ENCODE measurements at places on chromosomes 6 and 20.

GRCh38 chr20:38745757-38746156, 2.5 kb upstream of the ACTR5 start:
- no peak for DNase-seq

GRCh38 chr20:16209951-16210361, 363.3 kb downstream of the KIF16B start:
- no peak for DNase-seq

DNA sequence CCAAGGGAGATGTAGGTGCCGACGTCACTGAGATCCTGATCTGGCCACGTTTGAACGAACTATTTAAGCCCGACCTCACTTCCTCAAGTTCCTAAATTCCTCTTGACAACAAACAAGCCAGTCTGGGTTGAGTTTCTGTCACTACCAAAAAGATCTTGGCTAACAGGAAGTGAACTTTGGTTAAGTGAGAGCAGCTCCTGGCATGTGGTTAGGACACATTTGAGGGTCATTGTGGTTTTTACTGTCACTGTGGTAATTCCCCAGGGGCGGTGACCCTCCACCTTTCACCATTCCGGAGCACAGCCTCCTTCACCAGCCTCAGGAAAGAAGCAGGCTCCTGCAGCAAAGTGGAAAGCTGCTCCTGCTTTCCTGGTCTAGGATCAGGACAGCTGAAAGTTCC, 43.1 kb upstream of the ZNF831 start:
- peak; percentile 18 for DNase-seq

- no peak for DNase-seq
Measured at GRCh38 chr20:40631119-40631631, 57.9 kb downstream of the MAFB start.

GRCh38 chr20:22836877-22837276, 198.2 kb upstream of the SSTR4 start:
- no peak for DNase-seq

- DNase-seq, result no peak
Measured at GRCh38 chr6:110687326-110687725, 127.9 kb downstream of the CDK19 start.

- no peak for DNase-seq
Measured at GRCh38 chr6:109045493-109045892, 49.2 kb downstream of the SESN1 start.

DNA sequence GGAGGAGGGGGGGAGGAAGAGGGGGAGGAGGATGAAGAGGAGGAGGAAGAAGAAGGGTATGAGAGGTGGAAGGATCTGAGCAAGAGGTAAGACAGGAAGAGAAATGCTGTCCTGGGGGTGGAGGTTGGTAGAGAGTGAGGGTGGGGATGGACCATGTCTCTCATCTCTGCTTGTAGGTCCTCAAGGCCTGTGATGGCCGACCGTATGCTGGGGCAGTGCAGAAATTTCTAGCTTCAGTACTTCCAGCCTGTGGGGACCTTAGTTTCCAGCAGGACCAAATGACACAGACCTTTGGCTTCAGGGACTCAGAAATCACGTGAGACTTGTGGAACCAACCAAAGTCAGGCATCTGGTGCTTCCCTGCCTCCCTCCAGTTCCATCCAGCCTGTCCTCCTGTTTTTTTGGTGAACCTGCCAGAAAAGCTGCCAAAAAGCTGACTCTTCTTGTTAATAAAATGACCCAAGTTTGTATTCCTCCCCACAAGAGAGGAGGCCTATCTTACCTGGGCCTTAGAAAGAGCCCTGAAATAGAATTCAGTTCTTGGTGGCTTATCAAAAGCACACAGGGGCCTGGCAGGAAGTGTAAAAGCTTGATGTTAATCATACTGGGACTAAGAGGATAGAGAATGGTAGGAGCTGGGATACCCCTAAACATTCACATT, 2.5 kb upstream of the C4A start:
- DNase-seq, result no peak

DNA sequence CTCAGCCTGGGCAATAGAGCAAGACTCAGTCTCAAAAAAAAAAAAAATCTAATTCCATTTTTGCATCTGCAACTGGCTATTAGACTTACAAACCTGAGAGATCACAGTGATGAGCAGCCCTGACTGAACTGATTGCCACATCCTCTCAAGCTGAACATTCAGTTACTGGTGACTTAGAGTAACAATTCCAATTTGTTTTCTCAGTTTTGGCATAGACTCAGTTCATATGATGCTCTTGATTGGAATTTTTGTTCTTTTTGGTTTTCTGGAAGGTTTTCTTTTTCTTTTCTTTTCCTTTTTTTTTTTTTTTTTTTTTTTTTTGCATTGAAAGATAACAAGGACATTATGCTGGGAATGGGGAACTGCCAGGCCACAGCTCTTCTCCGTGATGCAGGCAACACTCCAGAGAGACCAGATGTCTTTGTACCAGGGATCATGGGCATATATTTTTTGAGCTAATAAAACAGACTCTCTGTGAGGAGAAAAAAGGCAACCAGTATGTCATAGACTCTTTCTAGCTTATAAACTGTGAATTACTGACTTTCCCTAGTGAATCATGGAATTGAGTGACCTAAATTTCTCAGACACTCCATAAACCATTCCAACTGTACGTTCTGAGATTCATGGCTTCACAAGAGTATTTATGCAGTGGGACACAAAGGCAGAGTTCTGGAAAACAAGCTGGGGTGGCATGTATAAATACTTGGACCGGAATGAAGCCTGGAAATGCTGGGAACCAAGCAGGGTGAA, 86.0 kb upstream of the SLC2A12 start:
- DNase-seq, result no peak

DNA sequence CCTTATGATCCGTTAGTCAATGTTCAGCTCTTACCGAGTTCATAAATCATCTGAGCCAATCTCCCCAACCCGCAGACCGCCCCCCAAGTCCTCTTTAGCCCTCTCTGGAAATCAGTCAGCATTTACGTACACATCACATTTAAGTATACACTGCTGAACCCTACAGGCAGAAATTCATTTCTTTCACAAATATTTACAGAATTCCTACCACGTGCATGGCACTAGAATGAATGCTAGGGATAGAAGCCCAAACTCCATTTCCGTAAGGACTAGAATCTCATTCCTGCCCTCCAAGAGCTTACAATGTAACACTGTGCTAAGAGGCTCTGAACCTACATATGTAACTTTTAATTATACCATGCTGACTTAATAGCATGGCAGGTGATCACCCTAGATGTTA, 1.8 kb downstream of the OSER1 start:
- DNase-seq, result no peak

- DNase-seq, result no peak
Measured at GRCh38 chr6:122697458-122697857, 82.1 kb upstream of the FABP7 start.

GRCh38 chr6:16676978-16677377, 84.3 kb downstream of the ATXN1 start:
- no peak for DNase-seq

- DNase-seq, result no peak
Measured at GRCh38 chr20:42099101-42099500, 480.9 kb upstream of the CHD6 start.

DNA sequence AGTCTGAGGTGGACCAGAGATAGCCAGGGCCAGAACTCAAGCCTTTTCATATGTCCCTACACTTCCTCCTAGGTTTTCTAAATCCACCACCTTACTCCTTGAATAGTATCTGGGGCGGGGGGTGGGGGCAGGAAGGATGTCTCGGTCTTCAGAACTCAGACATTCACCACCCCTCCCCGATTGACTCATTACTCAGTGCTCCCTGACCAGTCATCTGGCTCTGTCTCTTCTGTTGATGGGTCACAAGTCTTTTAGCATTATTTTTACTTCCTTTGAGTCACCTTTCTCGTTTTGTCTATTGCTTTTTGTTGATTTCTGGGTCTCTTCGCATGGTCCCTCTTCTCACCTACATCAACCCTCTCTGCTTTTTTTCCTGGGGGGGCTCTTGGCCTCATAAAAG, 23.3 kb downstream of the NOX3 start:
- no peak for DNase-seq

- no peak for DNase-seq
Measured at GRCh38 chr6:41626022-41626421, 12.2 kb upstream of the MDFI start.

DNA sequence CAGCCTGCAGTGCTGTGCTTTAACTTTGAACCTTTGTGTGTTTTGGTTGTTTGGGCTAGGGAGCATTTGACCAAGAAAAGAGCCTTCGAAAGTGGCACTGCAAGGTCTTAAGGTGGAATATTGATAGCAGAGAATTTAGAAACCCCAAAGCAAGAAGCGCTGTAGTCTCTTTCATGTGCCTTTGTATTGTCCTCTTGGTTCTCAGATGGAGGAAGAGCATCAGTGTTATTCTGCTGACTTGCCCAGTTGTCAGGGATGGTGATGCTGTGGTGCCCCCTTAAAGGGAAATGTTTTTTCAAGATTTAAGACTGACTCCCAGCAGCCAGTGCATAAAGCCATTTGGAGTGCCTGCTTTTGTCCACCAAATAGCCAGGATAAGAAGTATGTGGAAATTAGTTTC, 102.7 kb upstream of the INSM1 start:
- DNase-seq, result no peak

GRCh38 chr20:15889514-15890256, 683.6 kb downstream of the KIF16B start:
- no peak for DNase-seq

DNA sequence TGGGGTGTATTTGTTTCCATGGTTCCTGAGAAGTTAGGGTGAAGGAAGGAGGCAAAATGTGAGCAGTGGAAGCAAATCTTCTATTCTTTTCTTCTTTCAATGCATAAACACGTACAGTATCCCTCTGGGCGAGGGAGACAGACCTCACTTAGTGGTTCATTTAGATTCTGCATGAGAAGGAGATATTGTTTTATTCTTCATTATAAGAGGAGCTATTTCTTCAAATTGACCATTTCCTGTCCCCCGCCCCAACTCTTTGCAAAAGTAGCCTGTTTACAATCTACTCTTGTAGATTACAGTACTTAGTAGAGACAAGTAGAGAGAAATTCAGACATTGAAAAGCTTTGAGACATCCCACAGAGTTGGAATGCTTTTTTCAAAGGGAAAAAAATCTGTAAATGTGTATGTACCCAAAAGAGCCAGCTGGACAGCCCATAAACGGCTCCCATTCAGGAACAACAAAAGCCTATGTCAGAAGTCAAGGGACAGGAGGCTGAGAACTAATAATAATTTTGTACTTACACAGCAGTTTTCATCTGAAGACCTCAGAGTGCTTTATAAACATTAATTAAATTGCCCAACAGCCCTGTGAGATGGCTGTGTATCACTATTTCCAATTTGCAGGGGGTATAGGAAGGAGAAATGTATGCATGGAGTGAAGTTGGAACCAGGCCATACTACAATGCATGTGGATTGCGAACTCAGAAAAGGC, 23.9 kb downstream of the CD83 start:
- DNase-seq, result no peak

DNA sequence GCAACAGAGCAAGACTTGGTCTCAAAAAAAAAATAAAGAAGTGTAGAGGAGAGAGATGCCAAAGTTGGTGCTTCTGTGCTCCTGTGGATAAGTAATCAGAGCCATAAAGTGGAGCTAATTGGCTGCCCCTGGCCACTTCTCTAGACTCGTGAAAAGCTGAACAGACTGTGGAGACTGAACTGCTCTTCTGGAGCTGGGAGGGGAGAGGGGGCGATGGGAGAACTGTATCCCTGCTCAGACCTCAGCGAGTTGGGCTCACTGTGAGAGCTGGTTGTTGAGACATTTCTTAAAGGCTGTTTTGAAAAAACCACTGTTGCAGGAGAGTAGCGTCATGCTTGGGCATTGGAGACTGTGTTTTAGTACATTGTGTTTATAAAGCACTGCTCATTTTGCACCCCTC, 125.7 kb downstream of the TCP11 start:
- DNase-seq, result no peak

- DNase-seq, result no peak
Measured at GRCh38 chr6:1849691-1850090, 240.0 kb downstream of the FOXC1 start.

GRCh38 chr6:77620278-77620882, 32.5 kb upstream of the MEI4 start:
- no peak for DNase-seq

DNA sequence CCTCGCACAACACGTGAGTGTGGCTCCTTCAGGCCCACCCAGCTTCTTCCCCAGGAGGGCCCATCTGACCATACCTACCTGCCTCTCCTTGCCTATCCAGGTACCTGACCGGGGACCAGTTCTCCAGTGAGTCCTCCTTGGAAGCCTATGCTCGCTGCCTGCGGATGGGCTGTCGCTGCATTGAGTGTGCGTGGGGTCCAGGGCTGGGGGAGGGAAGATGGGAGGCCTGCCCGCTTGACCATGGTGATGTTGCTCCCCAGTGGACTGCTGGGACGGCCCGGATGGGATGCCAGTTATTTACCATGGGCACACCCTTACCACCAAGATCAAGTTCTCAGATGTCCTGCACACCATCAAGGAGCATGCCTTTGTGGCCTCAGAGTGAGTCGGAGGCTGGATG, 26.5 kb downstream of the PLCG1 start:
- no peak for DNase-seq

GRCh38 chr6:125910527-125910926, 46.0 kb upstream of the HINT3 start:
- no peak for DNase-seq

- DNase-seq, result no peak
Measured at GRCh38 chr20:43151901-43152300, 37.8 kb downstream of the PTPRT start.

GRCh38 chr6:133410638-133411435, 169.7 kb downstream of the EYA4 start:
- DNase-seq, result no peak
